ENCODE measurements at places on chromosomes 3 and 15. TPM values are rescaled to one million over a fixed set of nuclear protein-coding genes. Genes with fewer than 3 reads are reported as not detected.

Gene CDHR4
- total RNA-seq = not detected

Gene CYP8B1
- not detected for total RNA-seq

GRCh38 chr3:67524046-67524445 is 130.4 kb downstream of the SUCLG2 start:
- DNase-seq = no peak

DNA sequence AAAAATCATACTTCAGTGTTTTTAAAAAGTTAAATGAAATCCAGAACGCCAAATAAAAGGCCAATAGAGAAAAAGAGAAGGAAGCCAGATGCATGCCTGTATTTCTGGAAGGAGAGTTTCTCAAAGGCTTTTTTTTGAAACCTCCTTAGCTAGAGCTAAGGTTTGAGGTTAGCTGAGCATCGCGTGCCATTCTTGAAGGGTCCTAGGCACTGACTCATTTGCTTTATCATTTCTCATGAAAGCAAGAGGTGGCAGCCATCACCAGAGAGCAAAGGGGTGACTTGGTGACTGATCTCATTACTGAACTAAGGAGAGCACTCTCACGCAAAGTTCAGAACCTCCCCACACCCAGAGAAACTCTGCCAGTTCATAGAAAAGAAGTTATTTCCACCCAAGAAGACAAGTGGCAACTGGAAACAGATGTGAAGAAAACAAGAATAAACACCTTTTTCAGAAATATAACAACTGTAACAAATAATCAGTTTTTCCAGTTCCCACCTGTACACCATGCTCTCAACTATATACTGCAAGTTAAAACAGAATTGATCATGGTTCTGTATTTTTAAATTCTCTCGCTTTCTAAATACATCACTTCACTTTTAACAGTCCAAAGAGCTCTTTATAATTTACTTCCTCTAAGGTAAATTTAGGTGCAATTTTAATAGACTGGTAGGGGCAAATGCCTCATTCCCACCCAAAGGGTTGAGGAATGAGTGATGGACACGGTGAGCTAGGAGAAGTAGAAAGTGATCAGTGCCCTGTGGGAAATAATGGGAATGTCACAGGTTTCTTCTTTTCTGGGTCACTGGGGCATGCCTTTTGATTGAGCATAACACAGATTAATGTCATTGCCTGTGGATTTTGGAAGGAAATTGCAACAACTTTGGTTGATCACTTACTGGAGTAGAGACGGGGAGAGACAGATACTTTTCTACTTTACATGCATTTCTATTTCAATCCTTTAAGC is 24.7 kb downstream of the GPR15 start:
- DNase-seq = no peak

DNA sequence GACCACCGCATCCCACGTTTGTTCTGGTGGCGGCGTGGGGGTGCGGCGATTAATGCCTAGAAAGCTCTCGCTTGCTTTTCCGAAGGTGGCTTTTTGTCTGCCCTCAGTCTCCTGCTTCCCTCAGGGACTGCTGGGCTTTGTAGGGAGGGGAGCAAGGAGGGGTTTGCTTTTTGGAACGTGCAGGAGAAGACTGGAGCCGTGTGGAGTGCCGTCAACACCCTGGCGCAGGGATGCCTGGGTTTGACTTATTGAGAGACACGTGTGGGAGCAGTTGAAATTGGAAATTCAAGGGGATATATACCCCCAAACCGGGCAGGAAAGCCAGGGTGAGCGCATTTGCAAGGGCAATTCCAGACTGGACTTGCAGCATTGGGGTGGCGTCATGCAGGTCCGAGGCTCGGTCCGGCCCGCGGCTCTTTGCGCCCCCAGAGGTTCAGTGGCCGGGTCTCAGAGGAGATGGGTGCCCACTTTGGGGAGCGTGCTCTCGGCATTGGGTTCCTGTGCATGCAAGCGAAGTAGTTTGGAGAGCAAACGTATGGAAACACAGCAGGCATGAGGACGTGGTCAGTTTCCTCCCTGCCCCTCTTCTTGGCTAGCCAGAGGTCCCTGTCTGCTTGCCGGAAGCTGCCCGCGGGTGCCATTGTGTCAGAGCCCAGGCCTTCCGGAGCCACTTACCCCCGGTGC is 2.1 kb downstream of the EPHB1 start:
- no peak for DNase-seq

- DNase-seq = no peak
Observed at GRCh38 chr3:13025090-13025489, 48.1 kb downstream of the IQSEC1 start.

DNA sequence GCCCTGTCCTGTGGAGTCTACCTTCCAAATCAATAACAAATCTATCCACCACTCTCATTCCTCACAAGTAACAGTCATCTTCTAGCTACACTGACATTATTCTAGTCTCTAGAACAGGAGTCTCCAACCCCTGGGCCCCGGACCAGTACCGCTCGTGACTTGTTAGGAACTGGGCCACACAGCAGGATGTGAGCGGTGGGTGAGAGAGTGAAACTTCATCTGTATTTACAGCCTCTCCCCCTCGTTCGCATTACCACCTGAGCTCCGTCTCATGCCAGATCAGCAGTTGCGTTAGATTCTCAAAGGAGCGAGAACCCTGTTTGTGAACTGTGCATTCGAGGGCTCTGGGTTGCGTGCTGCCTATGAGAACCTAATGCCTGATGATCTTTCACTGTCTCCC is 31.9 kb downstream of the ROBO2 start:
- DNase-seq = no peak

GRCh38 chr3:57727106-57727505 is 29.0 kb upstream of the SLMAP start:
- no peak for DNase-seq

DNA sequence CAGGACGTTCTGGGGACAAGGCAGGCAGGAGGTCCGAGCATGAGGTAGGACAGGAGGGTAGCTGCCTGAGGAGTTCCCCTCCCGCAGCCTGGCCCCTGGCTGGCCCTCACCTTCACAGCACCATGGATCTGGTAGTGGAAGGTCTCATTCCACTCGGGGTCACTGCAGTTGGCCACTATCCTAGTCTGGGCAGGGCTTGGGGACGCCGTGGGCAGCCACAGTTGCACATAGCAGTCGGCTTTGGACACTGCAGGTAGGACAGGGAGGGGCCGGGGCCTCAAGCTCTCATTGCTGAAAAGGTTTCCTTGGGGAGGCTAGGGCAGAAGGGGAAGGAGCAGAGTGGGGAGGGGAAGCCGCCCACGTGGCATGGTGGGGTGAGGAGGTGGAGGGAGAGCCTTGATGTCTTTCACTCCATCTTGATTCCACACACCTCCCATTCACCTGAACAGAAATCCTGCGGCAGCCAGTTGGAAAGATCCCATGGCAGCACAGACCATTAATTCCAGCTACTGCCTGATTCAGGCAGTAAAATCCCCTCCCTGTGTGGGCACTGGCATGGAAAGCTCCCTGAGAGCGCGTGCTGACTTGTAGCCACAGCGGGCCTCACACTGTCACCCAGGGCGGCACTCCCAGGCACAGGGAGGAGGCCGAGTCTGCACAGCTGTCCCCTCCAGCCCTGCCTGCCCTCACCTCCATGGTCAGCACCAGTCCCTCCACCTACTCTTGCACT is 2.1 kb downstream of the PLA2G4F start:
- DNase-seq = no peak
